NAMALWA (cell line): ENCODE measurements at places on chromosomes 7 and 10.

- DNase-seq = no peak
Measured at GRCh38 chr10:56318816-56319215, 42.2 kb downstream of the ZWINT start.

DNA sequence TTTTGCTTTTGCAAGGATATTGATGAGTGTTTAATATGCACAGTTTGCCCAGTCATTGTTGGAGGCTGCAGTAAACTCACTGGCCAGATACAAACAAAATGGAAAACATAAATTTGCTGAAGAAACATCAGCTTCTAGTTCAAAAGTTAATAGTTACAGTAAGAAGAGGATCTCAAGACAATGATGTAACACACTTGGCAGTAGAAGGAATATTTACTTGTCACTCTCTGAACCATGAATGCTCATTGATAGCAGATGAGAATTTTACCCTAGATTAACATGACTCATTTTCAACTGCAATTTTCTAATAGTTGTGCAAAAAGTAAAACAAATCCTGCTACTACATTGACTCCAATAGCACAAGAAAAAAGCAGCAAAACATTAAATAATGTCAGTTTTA, 47.7 kb downstream of the VWC2 start:
- DNase-seq = no peak

GRCh38 chr7:153383781-153384180, 624.2 kb downstream of the ACTR3B start:
- no peak for DNase-seq

- no peak for DNase-seq
Measured at GRCh38 chr7:116546054-116546453, 21.2 kb downstream of the CAV1 start.

- DNase-seq = no peak
Measured at GRCh38 chr7:102322202-102322715, 34.0 kb downstream of the SPDYE6 start.

DNA sequence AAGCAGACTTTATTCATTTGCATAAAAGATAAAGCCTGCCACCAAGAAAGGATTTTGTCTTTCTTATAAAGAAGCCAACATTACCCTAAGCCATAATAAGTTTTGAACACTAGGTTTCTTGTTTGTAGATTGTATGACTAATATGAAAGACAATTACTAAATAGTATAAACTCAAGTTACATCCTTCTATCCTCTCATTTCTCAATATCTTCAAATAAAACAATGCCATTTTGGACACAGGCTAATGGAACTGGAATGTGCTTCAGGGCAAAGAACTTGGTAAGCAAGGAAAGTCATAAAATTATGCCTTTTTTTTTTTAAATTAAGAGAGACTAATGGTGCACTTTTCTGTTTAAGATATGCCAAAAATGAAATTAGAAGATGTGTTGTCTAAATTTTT, 137.7 kb downstream of the DKK1 start:
- no peak for DNase-seq
